Endodermal cell (in vitro differentiated cells): ENCODE measurements at places on chromosomes 4 and X. TPM values are rescaled to one million over a fixed set of nuclear protein-coding genes. Genes with fewer than 3 reads are reported as not detected.

SHROOM4 gene
- 14.8 and 17.7 TPM in 2 replicates for total RNA-seq

SSX2 gene
- total RNA-seq = not detected in 3 replicates

PRDM8 gene
- not detected in 3 replicates for total RNA-seq

ATOH1 gene
- 1.5 and 1.6 TPM in 2 replicates for total RNA-seq

SHOX gene
- total RNA-seq = not detected in 2 replicates

ABCG2 gene
- 3.9 and 4.0 TPM in 2 replicates for total RNA-seq

HSFX2 gene
- not detected in 3 replicates for total RNA-seq

GRIA2 gene
- not detected in 2 replicates for total RNA-seq

GRCh38 chr4:79697444-79697843, 289.4 kb upstream of the GK2 start:
- no peak for DNase-seq

- peak; percentile 50 for DNase-seq
Observed at GRCh38 chrX:71098951-71099506, 3.4 kb downstream of the FOXO4 start.

GRCh38 chr4:2252530-2253091, 9.3 kb downstream of the MXD4 start:
- DNase-seq = no peak

DNA sequence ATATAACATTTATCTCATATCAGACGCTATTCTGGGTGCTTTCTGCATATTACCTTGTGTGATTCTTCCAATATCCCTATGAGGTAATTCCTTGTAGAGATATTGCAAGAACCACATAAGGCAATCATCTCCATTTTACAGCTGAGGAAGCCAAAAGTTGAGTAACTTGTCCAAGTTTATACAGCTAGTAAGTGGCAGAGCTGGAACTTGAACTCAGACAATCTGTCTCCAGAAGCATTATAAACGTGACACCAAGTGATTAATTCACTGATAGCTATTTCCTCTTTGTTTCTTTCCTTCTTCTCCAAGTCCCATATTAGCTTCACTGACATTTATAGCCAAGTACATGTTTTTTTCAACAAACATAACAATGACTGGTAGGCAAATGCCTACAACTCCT, 7.3 kb downstream of the EMCN start:
- DNase-seq = no peak

- no peak for DNase-seq
Observed at GRCh38 chrX:124113621-124114600, 152.4 kb downstream of the STAG2 start.

DNA sequence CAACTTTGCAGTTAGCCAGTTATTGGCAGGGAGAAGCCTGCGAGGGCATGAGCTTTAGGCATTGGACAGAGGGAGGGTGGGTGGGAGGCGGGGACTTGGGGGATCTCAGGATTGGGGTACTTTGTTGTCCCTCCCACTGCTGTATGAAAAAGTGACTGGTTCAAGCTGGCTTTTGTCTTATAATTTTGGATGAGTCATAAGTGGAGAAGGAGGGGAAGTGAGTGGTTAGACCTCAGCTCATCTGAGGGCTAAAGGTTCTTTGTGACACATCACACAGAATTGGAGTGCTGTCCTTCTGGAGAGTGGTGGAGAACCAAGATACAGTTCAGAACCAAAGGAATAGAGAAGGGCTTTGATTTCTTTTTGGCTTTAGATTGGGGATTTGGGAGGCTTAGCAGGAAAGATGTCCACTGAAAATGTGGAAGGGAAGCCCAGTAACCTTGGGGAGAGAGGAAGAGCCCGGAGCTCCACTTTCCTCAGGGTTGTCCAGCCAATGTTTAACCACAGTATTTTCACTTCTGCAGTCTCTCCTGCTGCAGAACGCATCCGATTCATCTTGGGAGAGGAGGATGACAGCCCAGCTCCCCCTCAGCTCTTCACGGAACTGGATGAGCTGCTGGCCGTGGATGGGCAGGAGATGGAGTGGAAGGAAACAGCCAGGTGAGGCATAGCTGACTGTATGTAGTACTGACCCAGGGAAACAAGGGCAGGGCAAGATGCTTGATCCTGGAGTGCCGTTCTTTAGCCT, at the start of gene SLC4A4:
SLC4A4 (plus strand) TSS at position 175 of the 748 bp plus-strand sequence.
- DNase-seq = no peak

GRCh38 chrX:40539214-40540142, 41.3 kb upstream of the ATP6AP2 start:
- peak; percentile 93 for DNase-seq

DNA sequence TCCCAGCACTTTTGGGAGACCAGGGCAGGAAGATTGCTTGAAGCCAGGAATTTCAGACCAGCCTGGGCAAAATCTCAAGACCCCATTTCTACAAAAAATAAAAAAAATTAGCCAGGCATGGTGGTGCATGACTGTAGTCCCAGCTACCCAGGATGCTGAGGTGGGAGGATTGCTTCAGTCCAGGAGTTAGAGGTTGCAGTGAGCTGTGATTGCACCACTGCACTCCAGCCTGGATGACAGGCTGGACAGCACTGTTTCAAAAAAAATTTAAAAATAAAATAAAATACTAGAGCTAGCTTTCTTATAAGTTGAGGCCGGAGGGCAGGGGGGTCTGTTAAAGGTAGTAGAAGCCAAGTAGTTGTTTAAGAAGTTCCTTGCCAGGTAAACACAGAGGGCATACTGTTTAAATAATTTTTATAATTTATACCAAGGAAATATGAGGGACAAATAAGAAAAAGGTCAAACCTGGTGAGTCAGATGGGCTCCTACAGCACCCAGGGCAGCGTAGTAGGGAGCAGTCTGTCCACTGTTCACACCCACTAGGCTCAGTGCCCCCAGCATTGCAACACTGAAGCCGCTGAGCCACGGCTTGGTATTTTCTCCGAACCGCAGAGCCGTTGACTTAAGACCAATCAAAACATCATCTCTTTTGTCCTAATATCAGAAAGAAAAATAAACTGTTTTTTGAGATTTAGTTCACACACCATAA, 17.3 kb downstream of the COQ2 start:
- DNase-seq = no peak

DNA sequence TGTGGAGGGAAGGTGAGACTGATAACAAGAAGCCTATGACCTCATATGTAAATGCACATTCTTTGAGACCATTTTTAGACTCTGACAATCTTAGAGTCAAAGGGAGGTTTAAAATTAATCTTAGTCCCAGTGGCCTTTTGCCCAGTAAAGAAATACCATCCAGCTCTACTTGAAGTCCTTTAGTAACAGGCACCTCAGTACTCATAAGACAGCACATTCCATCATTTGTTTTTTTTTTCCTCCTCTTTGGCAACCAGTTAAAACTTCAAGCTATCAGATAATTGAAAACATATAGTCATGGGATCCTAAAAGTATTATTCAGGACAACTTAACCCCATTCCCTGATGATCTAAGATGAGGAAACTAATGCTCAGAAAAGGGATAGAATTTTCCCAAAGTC, 4.6 kb downstream of the EDA2R start:
- no peak for DNase-seq

DNA sequence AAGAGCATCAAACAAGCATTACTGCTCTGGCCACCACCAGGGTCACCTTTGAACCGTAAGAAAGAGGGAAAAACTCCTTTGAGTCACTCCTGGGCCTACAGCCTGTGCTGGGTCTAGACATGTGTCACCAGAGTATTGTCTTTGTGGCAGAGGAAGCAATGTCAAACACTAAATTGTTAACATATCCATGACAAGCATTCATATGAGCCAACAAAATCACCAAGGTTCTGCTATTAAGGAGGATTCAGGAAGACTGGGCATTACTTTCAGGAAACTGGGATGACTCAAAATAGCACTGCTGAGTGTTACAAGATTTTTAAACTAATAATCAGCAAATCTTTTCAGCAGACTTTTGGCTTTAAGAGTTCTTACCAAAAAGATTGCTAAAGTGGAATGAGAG, 28.1 kb downstream of the LGI2 start:
- no peak for DNase-seq

GRCh38 chr4:177511611-177512010, 69.4 kb upstream of the AGA start:
- DNase-seq = no peak

- no peak for DNase-seq
Observed at GRCh38 chr4:94979621-94980020, 221.9 kb downstream of the BMPR1B start.

DNA sequence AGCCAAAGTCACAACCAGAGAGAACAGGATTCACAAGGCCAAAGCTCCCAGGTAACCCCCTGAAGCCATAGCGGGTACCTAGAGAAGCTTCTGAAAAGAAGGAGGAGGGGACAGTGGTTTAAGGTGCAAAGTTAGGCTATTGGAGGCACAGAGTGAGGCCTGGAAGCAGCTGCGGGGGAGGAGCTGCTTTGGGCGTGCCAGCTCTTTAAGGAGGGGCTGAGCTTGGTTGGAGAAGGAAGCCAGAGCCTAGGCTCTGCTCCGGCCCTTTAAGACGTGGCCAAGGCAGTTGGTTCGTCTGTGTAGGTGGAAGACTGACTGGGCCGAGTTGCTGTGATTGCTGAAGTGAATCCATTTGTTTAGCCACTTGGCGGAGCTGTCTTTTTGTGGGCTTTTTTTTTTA, 1.5 kb downstream of the KLF8 start:
- peak; percentile 85 for DNase-seq

DNA sequence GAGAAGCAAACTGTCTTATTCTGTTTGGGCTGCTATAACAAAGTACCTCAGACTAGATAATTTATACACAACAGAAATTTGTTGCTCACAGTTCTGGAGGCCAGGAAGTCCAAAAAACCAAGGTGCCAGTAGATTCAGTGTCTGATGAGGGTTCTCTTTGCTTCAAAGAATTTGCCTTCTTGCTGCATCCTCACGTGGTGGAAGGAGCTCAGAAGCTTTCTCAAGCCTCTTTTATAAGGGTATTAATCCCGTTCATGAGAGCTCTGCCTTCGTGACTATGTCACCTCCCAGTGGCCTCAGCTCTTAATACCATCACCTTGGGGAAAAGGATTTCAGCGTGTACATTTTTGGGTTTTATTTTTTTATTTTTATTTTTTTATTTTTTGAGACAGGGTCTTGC, 20.1 kb downstream of the CA5B start:
- no peak for DNase-seq

- DNase-seq = no peak
Observed at GRCh38 chr4:5885733-5886132, 7.2 kb downstream of the CRMP1 start.

GRCh38 chr4:84502333-84502954, 3.4 kb upstream of the NKX6-1 start:
- DNase-seq = no peak

DNA sequence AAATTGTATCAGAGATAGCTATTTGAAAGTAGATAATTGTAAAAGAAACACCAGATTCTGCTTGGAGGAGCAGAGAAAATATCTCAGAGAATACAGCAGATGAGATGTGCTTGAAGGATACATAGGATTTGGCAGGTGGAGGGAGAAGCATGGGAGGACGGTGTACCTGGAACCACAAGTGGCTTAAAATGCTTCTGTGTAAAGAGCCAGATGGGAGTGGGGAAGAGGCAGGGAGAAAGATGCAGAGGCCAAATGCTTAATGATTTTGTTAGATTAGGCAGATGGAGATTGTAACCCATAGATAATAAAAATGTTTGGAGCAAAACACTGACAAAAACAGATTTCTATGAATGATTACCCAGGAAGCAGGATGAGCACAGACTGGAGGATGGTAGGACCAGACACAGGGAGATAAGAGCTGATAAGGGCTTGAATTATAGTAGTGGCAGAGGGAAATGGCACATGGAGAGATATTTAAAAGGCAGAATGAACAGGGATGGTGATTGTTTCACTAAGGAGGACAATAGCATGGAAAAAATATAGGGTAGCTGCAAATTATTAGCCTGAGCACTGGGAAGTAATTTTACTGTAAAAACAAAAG, 145.7 kb upstream of the TBC1D9 start:
- no peak for DNase-seq

DNA sequence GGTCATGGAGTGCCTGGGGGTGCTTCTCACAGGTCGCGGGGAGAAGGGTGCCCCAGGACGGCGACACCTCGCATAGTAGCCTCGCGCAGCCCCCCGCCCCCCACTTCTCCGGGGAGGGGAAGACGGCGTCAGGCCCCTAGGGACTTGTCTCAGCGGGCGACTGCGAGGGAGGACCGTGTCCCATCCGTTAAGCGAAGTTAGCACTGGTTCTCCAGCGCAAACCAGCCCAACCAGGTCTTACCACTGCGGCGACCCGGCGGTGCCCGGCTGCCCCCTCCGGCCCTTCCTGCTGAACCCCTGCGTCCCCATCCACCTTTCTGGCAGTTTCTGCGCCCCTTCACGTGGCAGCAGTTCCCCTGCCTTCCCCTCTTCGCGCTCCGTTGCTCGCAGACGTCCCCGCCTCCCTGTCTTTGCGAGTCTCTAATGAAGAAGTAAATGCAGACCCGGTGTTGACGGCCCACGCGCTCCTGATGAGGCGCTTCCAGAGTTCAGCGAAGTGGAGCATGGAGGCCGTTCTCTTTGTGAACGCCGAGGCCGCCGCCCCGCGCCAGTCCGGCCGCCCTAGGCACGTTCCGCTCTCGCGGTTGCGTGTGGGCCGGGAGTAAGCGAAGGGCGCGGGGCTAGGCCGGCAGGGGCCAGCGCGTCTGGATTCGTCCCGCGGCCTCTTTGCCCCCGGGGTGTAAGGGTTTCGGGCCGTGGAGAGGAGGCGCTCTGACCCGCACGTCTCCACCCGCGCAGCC, 3.0 kb downstream of the SLIT2 start:
- DNase-seq = peak; percentile 76

- no peak for DNase-seq
Observed at GRCh38 chrX:16774746-16775145, 11.5 kb upstream of the TXLNG start.

DNA sequence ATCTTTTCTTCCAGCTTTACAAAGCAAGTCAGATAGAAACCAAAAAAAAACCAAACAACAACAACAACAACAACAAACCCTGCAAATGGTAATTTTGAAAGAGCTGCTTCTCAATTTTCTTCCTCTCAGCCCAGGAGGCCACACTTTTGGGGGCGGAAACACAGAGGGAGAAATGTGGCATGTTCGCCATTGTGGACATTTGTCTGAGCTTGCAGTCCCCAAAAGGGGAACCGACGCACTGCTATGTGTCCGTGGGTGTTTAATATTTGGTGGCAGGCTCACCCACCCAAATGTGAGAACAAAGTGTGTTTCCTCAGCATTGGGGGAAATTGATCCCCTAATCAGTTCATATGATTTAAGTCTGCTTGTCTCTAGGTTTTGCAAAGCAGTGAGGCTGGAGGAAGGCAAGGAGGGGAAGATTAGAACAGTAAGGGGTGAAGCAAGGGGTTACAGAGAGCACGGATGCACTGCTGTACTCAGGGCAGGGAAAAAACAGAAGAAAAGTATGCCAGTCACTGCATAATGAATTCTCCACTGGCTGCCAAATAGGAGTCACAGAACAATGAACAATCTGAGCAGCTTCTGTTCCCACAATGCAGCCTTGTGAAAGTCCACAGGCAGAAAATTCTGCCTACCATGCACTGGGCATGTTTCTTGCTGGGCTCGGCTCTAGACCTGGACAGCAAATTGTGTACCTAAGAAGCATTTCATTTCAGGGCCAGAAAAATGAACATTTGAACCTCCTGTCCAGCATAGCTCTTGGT, 74.7 kb upstream of the GPM6B start:
- DNase-seq = no peak

DNA sequence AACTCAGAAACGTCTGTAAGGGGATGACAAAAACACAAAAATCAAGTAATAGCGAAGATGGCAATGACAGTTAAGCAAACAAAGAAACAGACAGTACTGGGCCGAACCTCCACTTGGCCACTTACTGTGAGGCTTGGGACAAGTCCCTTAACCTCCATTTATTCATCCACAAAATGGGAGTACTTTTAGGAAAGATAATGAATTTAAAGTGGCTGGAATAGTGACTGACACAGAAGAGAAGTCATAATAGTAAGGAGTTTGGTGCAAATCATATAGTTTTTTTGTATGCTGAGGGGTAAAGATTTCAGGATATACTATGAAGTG, 1.4 kb upstream of the TLR6 start:
- no peak for DNase-seq

- DNase-seq = no peak
Observed at GRCh38 chr4:155434904-155435303, 58.1 kb upstream of the MAP9 start.
